ENCODE measurements at places on chromosomes 7 and 10.

GRCh38 chr10:126177417-126178030 is 210.8 kb downstream of the ADAM12 start:
- no peak for DNase-seq

- no peak for DNase-seq
Measured at GRCh38 chr7:128214463-128214862, 26.6 kb upstream of the LEP start.

DNA sequence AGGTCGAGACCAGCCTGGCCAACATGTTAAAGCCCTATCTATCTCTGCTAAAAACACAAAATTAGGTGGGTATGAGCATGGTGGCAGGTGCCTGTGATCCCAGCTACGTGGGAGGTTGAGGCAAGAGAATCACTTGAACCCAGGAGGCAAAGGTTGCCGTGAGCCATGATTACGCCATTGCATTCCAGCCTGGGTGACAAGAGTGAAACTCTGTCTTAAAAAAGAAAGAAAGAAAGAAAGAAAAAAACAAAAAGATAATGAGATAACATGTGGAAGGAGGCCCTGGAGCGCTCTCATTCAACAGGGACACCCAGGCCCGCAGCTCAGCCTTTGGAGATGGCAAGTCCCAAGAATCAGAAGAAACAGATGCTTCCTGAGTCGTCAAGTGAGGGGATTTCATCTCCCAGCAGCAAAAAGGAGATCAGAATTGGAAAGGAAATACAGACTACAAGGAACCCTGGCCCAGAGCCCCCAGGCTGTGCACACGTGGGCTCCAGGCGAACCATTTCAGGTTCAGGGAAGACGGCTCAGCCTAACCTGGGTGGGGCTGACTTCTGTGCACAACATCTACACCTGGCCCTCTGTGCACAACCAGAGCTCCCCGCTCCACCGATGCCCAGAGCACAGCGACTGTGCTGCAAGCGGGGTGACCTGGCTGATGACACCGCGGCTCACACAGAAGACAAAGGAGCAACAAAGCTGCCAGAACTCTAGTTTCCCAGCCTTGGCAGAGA is 33.3 kb downstream of the GNA12 start:
- no peak for DNase-seq

- no peak for DNase-seq
Measured at GRCh38 chr7:84188786-84189405, 5.7 kb downstream of the SEMA3A start.

- DNase-seq = no peak
Measured at GRCh38 chr7:33979807-33980355, 74.5 kb downstream of the BMPER start.

- DNase-seq = no peak
Measured at GRCh38 chr7:133070562-133070961, 11.3 kb downstream of the CHCHD3 start.

- DNase-seq = no peak
Measured at GRCh38 chr7:117025891-117026290, 72.6 kb downstream of the ST7 start.

DNA sequence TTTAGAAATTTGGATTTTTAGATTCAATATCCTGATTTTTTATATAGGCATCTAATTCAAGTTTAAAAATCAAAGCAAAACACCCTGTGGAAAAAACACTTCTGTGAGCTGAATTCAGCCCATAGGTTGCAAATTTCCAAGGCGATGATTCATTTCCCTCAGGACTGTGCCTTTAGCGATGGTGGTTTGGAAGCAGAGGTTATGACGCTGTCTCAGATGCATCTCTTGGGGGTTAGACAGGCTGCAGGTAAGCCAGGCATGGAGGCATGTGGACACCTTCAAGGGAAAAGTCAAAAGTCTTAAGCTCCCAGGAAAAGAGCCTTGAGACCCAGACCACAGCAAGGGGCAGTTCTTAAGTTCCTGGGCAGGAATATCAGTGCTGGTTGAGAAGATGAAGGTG is 9.5 kb upstream of the FRA10AC1 start:
- DNase-seq = no peak

GRCh38 chr7:116706668-116707126 is 34.7 kb downstream of the MET start:
- DNase-seq = no peak

- DNase-seq = no peak
Measured at GRCh38 chr7:145737617-145738016, 379.0 kb upstream of the CNTNAP2 start.

GRCh38 chr7:96982586-96982985 is 22.8 kb upstream of the DLX6 start:
- no peak for DNase-seq

GRCh38 chr10:97676770-97677581 is 10.1 kb downstream of the AVPI1 start:
- no peak for DNase-seq

DNA sequence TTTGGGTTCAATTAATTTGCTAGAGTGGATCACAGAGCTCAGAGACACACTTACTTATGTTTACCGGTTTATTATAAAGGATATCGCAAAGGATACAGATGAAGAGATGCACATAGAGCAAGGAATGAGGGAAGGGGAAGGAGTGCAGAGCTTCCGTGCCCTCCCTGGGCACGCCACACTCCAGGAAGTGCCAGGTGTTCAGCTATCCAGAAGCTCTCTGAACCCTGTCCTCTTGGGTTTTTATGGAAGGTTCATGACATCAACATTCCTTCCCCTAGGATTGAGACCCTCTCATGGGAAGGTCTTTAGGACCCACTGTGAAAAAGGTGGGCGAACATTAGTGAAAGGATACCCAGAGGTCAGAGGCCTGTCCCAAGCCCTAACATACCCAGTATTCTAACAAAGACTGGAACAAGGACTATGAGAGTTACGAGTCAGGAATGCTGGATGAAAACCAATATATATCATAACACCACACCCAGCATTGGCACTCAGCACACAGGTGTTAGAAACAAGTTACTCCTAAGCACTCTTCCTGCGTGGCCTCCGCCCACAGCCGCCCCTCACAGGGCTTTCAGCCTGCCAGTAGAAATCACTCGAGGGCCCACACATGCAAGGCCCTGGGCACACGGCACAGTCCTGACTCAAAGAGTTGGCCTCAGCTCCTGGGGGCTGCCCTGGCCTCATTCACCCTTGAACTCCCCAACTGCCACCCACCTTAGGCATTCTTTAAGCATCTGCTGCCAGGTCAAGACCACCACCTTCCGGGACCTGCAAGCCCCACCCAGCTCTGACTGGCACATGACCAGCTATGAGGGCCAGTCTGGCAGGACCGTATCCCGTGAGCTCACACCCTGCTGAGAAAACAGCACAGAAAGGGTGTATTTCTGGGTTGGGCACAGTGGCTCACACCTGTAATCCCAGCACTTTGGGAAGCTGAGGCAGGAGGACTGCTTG is 5.6 kb upstream of the AIFM2 start:
- no peak for DNase-seq

- DNase-seq = peak; percentile 63
Measured at GRCh38 chr10:96765406-96766240, 45.3 kb upstream of the PIK3AP1 start.

GRCh38 chr7:92485974-92486373 is 8.2 kb upstream of the ERVW-1 start:
- no peak for DNase-seq

- DNase-seq = no peak
Measured at GRCh38 chr10:8047452-8048280, 6.8 kb upstream of the GATA3 start.

- no peak for DNase-seq
Measured at GRCh38 chr10:126663328-126663727, 7.2 kb downstream of the C10orf90 start.

DNA sequence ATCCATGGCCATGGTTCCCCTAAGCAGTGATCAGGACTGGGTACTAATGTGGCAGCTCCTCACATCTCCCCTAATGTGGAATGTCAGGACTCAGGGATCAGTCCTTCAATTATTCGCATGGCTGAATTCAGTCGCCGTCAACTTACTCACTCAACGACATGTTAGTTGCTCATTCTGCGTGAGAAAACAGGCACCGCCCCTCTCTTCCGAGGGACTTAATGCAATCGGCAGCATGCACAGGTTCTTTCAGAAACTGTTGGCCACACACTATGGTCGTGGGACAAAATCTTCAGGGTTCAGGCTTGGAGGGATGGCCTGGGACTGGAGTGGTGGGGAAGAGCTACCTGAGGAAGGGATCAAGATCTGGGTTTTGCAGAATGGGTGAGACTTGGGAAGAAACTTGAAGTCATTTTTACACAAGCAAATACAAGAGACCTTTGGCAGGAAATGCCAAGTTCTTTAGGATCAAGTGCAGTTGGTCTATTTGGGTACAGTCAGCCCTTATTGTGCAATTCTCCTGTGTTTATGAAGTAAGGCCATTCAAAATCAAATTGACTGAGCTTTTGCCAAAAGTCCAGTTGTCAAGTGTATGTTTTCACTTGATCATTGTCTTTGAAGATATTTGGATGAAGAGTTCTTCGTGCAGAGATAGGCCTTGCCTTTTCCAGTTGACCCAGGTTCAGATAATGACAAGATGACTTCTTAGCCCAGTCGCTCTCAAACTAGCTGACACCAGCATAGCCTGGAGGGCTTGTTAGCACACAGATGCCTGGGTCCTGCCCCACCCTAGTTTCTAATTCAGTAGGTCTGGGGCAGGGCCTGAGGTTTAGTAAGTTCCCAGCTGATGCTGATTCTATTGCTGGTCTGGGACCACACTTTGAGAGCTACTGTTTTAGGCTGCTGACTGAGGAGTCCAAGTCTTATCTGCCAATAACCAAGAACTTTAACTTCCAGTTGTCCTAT is 48.5 kb downstream of the LRRC18 start:
- DNase-seq = no peak

GRCh38 chr7:147818317-147818716 is 772.2 kb upstream of the C7orf33 start:
- no peak for DNase-seq

GRCh38 chr7:114889646-114890285 is 32.1 kb upstream of the MDFIC start:
- no peak for DNase-seq

DNA sequence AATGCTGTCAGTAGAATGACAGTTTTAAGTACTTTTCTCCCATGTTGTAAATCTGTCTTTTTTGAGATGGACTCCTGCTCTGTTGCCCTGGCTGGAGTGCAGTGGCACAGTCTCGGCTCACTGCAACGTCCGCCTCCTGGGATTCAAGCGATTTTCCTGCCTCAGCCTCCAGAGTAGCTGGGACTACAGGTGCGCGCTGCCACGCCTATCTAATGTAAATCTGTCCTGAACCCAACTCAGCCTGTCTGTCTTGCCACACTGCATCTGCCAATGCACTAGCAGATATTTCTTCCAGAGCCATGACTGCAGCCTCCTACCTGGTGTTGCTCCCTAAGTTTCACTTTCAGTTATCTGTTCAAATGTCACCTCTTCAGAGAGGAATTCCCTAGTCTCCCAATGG is 264.1 kb downstream of the PHF14 start:
- no peak for DNase-seq

DNA sequence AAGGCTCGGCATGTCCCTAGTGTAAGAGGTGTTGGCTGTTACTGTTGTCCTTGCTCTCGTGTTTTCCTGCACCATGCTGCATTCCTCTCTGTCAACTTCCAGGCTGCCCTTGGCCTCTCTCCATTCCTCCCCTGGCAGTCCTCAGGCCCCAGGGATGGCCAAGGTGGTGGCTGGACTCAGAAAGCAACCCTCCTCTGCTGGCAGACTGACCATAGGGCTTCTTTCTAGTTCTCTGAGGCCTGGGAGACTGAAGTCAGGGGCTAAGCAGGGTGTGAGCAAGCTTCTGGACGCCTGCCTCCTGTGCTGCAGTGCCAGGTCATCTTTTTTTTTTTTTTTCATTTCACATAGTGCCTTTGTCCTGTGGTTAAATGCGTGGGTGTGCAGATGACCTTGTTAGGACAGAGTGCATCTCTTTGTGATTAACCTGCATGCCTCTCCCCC is 72.0 kb downstream of the GOLGA7B start:
- no peak for DNase-seq

DNA sequence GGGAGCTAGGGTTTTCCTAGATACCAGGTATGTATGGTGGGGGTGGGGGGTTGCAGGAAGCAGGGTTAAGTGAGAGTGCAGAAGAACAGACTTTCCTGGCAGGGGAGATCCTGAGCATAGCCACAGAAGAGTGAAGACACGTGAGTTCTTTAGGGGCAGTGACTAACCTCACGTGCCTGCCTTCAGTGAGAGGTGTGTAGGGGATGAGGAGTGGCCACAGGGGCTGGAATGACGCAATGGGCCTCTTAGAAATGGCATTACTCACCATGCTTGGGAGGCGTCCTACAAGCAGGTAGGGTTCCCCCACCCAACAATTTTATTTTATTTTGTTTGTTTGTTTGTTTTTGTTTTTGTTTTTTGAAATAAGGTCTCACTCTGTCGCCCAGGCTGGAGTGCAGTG is 698.6 kb upstream of the NRP1 start:
- no peak for DNase-seq

DNA sequence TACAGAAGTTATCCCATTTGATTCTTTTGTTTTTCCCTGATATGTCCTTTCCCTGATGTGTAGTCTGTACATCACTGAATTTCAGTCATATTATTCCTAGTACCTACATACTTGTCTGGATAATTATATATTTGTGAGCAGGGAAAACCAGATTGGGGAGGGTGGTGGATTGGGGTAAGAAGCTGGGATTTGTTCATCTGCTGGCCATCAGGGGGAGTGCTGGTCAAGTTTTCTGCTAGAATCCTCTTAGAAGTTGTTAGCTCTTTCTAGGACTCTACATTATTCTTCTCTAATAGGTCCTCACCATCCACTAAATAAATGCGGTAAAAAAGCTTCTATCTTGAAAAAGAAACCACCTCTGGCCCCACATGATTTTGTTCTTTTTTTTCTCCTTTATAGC is 232.7 kb upstream of the TAC1 start:
- no peak for DNase-seq

- no peak for DNase-seq
Measured at GRCh38 chr7:71021131-71021530, 110.8 kb upstream of the GALNT17 start.

DNA sequence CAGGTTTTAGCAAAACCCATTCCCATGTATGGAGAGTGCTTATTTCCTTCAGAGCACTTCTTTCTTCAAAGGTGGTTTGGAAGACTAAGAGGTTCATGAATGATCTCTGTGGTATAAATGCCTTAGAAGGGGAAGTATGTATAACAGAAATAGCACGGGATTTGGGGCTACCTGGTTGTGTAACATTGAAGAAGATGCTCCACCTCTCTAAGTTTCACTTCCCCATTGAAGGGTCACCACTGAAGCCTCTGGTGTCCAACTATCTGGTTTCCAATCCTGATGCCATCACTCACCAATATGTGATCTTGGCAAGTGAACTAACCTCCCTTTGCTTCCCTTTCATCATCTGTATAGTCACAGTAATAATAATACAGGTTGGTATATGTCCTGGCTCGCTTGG is 37.2 kb downstream of the CYCS start:
- no peak for DNase-seq

DNA sequence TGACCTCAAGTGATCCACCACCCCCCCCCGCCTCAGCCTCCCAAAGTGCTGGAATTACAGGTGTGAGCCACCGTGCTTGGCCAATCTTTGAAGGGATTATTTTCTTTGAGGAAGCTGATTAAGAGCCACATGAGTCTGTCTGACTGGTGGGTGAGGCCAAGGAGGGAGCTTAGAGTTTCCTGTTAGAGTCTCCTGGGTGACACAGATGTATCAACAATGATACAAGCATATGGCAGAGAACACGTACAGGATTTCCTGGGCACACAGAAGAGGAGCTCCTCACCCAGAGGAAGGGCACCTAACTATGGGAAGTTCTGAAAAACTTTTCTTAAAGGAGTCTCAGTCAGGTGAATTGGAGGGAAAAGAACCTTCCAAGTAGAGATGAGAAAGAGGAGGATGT is 69.4 kb downstream of the GOLGA7B start:
- no peak for DNase-seq

Measured in stimulated activated CD8-positive, alpha-beta memory T cell treated with anti-CD3 and anti-CD28 coated beads, Interleukin-7, amount 100 ng/mL, for 24 hours (primary cell).